ENCODE measurements at places on chromosomes 7 and 10.

GRCh38 chr10:61702584-61702983 is 39.9 kb downstream of the CABCOCO1 start:
- no peak for DNase-seq

GRCh38 chr10:14588084-14588937 is 186.4 kb downstream of the FAM107B start:
- DNase-seq: no peak

DNA sequence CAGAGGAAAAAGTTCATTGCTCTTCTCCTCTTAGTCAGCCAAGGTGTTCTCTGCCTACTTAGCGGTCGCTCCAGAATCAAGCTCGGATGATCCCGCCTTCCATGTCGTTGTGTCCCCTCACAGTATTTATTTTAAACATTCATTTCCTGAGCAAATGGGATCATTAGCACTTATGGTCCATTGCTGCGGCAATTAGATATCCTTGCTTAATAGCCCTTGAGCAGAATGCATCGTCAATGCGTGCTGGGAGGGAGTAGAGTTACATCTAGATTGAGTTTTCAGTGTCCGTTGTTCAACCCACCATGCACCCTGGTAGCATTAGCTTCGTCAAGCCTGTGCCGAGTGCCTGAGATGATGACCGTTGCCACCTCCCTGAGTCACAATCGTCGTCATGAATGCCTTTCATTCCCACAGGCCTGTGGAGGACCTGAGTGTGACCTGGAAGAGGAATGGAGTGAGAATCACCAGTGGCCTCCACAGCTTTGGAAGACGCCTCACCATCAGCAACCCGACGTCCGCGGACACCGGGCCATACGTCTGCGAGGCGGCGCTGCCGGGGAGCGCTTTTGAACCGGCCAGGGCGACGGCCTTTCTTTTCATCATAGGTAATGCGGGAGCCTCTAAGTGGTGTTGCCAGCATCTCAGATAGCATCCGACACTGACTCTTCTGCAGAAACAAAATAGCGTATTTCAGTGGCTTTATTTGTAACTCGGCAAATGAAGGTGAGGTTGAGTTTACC is 650.4 kb downstream of the SDK1 start:
- no peak for DNase-seq

DNA sequence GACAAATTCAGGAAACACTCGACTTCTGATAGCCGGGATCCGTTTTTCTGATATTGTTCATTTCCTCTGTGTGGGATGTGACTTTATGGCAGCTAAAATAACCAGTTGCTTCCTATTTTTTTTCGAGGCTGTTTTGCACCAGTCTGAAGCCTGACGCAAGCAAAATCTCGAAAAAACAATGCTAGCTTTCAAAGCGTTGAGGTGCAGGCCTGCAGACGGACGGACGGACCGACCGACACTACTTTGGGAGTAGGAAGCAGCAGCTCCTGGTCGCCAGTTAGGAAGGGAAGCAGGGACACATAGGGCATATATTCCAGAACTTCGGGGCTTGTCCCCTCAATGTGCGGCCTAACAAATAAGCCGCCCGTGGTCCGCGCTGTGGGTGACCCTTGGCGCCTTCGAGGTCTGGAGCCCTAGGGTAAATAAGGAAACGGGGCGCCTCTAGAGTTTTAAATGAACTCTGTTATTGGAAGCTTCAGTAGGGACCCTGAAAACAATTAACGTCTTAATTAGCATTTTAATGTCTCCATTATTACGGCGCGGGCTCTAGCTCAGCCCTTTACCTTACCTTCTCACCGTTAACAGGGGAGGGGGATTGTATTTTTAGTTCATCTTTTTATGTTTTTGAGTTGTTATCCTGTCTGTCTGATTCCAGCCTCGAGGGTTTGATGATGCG is 1.3 kb downstream of the HHEX start:
- peak; percentile 57 for DNase-seq

DNA sequence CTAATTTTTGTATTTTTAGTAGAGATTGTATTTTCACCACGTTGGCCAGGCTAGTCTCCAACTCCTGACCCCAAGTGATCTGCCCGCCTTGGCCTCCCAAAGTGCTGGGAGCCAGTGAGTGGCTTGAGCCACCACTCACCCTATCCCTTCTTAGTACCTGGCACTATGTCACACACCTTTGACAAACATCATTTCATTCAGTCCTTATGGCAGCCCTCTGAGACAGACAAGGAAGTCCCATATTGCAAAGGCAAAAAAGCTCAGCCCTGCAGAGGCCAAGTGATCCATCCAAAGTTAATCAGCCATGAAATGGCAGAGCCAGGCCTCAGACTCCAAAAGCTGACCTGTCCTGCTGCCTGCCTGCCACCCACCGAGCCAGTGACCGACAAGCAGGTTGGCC is 39.9 kb upstream of the ECHDC3 start:
- no peak for DNase-seq

DNA sequence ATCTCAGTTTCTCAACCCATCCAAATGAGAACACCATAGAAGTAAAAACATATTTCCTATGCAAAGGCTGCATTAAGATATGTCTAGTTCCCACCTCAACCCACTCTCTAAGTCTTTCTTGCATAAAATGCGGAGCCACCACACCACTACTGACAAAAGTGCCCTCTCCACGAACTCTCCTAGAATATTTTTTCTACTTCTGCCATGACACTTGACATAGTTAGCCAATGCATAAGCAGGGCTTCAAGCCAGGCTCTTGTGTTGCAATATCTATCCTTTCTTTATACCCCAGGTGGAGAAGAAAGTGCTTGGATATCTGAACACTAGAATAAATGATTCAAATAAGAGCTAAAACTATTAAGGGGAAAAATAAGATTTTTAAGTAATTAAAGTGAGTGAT is 465.2 kb downstream of the NRG3 start:
- no peak for DNase-seq

DNA sequence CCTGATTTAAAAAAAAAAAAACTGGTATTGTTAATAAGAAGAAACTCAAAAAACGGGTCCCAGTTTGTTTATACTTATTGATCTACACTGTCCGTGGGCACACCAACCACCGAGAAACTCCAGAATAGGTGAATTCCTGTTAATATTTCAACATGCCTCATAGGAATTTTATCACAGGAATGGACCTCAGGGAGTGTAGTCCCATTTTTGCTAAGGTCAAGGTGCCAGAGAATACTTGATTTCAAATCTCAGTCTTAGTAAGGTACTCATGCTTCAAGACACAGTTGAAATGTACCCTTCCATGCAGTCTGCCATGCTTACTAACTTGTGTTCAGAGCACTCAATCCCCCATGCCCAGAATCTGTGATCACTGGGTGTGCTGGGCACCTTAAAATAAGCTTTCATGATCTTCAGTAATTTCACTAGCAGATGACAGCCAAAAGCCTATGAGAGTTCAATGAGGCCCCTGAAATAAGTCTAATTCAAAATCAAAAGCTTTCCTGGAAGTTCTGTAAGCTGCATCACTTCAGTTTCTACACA is 385.7 kb downstream of the TNS3 start:
- no peak for DNase-seq

DNA sequence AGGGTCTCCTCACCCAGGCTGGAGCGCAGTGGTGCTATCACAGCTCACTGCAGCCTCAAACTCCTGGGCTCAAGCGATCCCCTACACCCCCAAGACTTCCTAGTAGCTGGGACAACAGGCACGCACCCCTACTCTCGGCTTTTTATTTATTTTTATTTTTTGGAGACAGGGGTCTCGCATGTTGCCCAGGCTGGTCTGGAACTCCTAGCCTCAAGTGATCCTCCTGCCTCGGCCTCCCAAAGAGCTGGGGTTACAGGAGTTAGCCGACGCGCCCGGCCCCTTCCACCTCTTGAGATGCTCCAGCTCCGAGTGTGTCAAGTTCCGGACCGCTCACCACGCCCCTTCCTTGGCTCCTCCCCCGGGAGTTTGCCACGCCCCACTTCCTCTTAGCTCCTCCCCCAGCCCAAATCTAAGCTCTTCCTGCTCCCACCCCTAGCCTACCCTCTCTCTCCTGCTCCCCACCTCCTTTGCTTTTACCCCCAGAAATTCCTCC is 6.3 kb downstream of the NAT16 start:
- DNase-seq: no peak

GRCh38 chr10:43109671-43110249 is 28.5 kb upstream of the CSGALNACT2 start:
- DNase-seq: no peak

DNA sequence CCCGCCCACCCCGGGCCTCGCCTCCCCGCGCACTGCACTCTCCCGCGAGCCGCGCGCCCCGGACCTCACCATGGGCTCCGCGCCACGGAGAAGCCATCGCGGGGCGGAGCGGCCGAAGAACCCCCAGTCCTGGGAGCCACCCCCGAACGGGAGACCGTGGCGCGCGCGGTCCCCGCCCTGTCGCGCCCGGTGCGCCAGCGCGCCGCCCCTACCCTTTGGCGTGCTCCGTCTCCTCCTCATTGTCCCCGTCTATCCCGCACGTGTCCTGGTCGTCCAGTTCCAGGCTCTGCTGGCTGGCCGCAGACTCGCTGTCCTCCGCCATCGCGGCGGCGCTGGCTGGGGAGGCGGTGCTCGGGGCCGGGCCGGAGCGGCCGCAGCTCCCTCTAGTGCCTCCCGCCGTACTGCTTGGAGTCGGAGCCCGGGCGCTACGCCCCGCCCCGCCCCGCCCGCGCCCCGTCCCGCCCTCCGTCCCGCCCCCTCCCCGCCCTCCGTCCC is at the start of gene NMT2:
Gene NMT2, minus strand, starts transcription at position 403 of the 495 bp plus-strand sequence. Its CDS starts 81 bp downstream, at position 322.
- peak; percentile 81 for DNase-seq

- DNase-seq: peak; percentile 14
Observed at GRCh38 chr7:133344275-133344674, 91.4 kb downstream of the EXOC4 start.

- no peak for DNase-seq
Observed at GRCh38 chr7:156015237-156016020, 203.2 kb upstream of the SHH start.

- no peak for DNase-seq
Observed at GRCh38 chr7:105826143-105826542, 50.3 kb downstream of the ATXN7L1 start.

- DNase-seq: no peak
Observed at GRCh38 chr7:74012842-74013249, 15.1 kb upstream of the ELN start.

DNA sequence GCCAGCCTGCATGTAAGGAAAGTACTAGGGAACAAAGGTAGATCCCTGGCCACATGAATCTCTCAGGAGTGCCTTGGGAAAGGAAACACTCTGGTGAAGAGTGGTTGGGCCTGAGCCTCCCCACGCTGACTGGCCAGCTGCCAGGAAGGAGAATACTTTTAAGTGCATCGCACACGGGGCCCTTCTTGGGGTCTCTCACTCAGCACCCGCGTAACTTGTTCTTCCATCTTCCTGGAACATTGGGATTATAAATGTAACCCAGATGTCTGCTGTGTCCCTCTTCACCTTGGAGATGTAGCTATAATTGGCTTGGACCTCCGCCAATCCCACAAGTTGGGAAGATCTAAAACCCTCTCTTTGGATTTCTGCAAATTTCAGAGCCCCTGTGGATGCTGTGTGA is 4.4 kb upstream of the GLI3 start:
- DNase-seq: no peak

Measured in AML-193 (cell line).